ENCODE measurements at places on chromosomes 3 and 15. TPM values are rescaled to one million over a fixed set of nuclear protein-coding genes. Genes with fewer than 3 reads are reported as not detected.

FBXW12 gene
- 0.28 TPM for total RNA-seq

DUOX1 gene
- total RNA-seq: 1.6 TPM

DISP2 gene
- 0.19 TPM for total RNA-seq

PIERCE2 gene
- 10.9 TPM for total RNA-seq

CXCR6 gene
- total RNA-seq: 0.78 TPM

GHSR gene
- not detected for total RNA-seq

PRICKLE2 gene
- 3.0 TPM for total RNA-seq

DPH3 gene
- 36.9 TPM for total RNA-seq

MYD88 gene
- 13.4 TPM for total RNA-seq

PKM gene
- 549 TPM for total RNA-seq

IQCH gene
- 5.6 TPM for total RNA-seq

LRRIQ4 gene
- total RNA-seq: 0.30 TPM

TRIM59 gene
- 20.5 TPM for total RNA-seq

ERICH6 gene
- total RNA-seq: 0.22 TPM

ISLR2 gene
- total RNA-seq: 0.81 TPM

DPPA2 gene
- not detected for total RNA-seq

CIB2 gene
- total RNA-seq: 0.56 TPM

TIGIT gene
- total RNA-seq: 1.6 TPM

PRTG gene
- 33.9 TPM for total RNA-seq

TPRG1 gene
- total RNA-seq: 4.4 TPM

SV2B gene
- total RNA-seq: 10.1 TPM

ARL6IP5 gene
- total RNA-seq: 51.3 TPM

MINAR1 gene
- 1.4 TPM for total RNA-seq

SLC2A2 gene
- total RNA-seq: not detected

KBTBD13 gene
- total RNA-seq: 0.17 TPM

GOLGA8T gene
- total RNA-seq: 0.54 TPM

CEMIP gene
- 117 TPM for total RNA-seq

IP6K1 gene
- 41.9 TPM for total RNA-seq

SCN11A gene
- total RNA-seq: 0.41 TPM

CORO2B gene
- 14.5 TPM for total RNA-seq

POC1A gene
- 1.1 TPM for total RNA-seq

IGSF11 gene
- total RNA-seq: 4.7 TPM

GAP43 gene
- 119 TPM for total RNA-seq

MASP1 gene
- total RNA-seq: 0.63 TPM

MAP1A gene
- 32.8 TPM for total RNA-seq

TTC23 gene
- total RNA-seq: 42.0 TPM

PLXNB1 gene
- total RNA-seq: 44.8 TPM

LYZL4 gene
- not detected for total RNA-seq

ADAMTSL3 gene
- 46.5 TPM for total RNA-seq

CERS3 gene
- 0.81 TPM for total RNA-seq

RTP3 gene
- total RNA-seq: not detected

CHDH gene
- 0.47 TPM for total RNA-seq

FAIM gene
- total RNA-seq: 14.7 TPM

ARNT2 gene
- 3.0 TPM for total RNA-seq

Measured in motor neuron (in vitro differentiated cells).